NCI-H146 (cell line): ENCODE measurements at places on chromosomes 3 and 15.

DNA sequence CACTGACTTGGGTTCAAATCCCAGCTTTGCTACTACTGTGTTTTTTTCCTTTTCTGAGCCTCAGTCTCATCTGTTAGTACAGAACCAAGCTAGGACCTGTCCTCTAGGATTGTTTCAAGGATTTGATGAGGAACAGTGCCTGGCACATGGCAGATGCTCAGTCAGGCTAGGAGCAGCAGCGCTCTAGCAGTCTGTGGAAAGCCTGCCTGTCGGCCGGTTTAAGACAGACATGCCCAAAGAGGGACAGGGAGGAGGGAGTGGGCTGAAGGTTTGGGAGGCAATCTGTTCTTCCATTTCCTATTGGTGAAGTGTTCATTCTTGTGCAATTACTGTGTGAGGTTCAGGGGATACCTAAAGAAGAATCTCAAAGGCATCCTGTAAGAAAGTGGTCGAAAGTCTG, 35.1 kb upstream of the RGMA start:
- DNase-seq, result no peak

DNA sequence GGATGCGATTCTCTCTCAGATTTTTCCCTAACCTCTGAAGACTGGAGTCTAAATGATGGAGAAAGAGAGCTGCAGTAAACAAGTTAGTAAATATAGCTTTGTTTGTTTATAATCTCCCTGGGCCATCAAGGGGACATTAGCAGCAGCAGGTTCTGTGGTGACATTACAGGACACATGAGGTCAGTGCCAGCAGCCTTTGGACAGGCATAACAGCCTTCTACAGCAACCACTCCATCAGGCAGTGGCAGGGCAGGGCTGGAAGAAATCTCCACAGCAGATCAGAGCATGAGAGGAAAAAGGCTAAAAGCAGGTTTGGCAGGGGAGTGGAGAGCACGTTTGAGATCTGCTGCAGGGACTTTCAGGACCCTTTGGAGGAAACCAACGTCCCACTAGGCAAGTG, 127.6 kb upstream of the ACP3 start:
- no peak for DNase-seq

DNA sequence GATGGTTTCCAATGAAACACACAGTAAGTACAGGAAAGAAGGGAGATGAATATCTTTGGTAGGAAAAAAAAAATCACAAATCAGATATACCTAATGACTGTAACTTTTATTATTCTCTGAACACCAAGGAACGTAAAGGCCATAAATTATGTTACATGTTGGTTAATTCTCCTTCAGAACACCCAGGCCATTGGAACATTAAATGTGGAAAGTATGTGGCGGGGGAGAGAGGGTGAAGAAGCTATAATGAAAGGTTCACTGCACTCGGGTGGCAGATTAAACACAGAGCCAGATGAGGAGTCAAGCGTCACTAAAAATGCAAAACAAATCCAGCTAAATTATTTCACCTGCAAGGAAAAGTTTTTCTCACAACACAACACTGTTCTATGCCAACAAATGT, 193.8 kb downstream of the FHIT start:
- no peak for DNase-seq

DNA sequence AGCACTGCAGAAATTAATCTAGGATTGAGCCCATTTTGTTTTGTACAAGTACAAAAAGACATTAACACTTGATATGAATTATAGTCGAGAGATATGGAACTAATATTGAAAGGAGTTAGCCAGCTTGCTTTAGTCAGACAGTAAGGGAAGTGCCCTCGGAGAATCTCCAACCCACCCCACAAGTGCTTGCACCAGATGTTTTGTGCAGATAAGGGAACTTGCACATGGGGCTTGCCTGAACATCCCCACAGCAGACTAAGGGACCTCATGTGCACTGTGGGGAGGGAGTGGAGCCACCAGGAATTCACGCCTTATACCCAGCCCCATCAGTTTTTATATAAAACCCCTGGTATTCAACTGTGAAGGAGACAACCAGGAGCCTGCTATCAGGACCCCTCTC, 122.3 kb downstream of the EFHB start:
- no peak for DNase-seq

- DNase-seq, result peak; percentile 67
Measured at GRCh38 chr3:186826410-186826975, 16.0 kb upstream of the ADIPOQ start.

- DNase-seq, result no peak
Measured at GRCh38 chr3:62249484-62249776, 123.9 kb downstream of the FEZF2 start.

GRCh38 chr3:111315930-111316587, 225.9 kb upstream of the CD96 start:
- DNase-seq, result peak; percentile 76

GRCh38 chr15:62453981-62454380, 288.9 kb upstream of the C2CD4B start:
- no peak for DNase-seq

- no peak for DNase-seq
Measured at GRCh38 chr15:68809517-68809916, 11.2 kb downstream of the ANP32A start.

DNA sequence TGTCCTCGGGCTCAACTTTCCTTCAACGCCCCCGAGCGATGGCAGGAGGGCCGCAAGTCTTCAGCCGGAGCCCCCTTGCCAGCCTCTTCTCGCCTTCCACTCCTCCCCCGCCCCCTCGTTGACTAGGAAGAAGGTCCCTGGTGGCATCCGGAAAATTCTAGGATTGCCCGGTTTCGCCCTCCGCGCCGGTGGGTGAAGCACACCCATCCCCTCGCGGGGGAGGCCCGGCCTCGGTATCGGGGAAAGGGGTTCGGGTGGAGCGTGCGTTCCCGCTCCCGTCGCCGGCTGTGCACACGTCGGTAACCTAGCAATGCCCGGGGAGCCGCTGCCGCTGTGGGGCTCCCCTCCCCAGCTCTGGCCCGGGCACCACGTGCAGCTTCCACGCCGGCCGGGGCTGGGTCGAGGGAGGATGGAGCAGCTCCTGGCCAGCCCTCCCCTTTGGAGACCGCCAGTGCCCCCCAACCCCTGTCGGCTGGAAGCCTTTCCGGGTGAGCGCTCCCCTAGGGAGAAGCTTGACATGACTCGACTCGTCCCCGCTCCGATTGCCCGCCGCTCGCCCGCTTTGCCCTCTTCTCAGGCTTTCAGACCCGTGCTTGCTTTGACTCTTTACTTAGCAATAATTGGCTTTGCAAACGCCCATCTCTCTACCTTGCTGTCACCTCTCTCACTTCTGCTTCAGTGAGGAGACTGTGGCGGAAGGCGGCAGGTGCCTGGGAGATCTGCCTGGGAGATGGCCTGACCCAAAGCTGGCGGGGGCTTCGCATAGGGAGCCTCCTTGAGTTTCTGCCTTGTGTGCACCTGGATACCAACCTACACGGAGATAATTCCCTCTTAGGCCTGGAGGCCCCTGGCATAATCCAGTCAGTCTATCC, 1.3 kb downstream of the CACNA1D start:
- peak; percentile 46 for DNase-seq

GRCh38 chr15:59298225-59298853, 74.3 kb downstream of the MYO1E start:
- no peak for DNase-seq

DNA sequence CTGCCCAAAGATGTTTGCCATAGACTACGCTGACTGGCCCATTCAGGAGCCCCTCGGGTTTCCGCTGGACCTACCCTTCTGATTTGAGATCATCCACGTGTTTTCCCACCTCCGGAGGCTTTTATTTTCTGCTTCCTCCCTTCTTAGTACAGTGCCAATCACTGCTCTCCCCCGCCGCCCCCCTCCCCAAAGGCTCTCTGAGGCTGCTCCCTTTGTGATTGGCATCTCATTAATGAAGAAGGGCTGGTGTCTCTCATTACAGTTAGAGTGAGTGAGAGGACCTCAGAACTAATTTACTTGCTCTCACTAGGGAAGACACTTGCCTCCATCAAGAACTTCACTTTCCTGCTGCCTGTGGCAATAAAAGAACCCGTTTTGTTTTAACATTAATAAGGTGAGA, 284.7 kb upstream of the ICE2 start:
- no peak for DNase-seq

DNA sequence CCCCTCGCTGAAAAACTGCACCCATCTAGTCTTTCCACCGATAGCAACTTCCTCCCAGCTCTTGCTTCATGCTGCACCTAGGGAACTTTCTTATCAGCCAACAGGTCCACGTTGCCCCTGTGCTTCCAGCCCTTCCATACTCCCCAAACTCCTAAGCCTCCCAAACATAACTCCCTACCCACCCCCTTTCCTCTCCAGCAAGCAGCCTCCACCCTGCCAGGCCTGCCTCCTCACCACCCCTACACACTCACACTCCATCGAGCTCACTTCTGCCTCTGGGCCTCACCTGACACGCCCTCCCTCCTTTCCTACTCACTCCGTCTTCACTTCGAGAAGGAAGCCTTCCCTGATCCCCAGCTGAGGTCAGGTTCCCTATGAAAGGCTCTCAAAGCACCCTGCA, 8.1 kb downstream of the INSYN1 start:
- DNase-seq, result no peak

- DNase-seq, result no peak
Measured at GRCh38 chr3:57019057-57019456, 41.4 kb upstream of the SPATA12 start.

- DNase-seq, result no peak
Measured at GRCh38 chr15:98070137-98070536, 109.6 kb downstream of the ARRDC4 start.

DNA sequence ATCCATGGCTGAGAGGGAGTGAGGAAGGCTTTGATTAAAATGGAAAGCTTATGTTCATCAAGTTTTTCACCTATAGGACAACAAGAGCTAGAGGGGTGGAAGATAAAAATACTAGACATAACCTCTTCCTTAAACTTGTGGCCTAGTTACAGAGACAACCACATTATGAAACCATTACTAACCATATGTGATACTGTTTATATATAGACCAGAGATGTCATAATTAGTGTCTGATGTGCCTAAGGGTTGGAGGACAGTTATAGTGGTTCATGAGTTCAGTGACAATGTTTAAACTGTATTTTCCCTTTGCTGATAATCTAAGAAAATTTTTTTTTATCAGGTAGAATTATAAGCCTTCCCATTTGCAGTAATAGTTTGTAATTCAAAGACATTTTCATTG, 23.7 kb downstream of the PHLDB2 start:
- no peak for DNase-seq

GRCh38 chr3:71955240-71956068, 170.5 kb upstream of the PROK2 start:
- peak; percentile 64 for DNase-seq

- no peak for DNase-seq
Measured at GRCh38 chr3:128427175-128427857, 39.4 kb downstream of the DNAJB8 start.

DNA sequence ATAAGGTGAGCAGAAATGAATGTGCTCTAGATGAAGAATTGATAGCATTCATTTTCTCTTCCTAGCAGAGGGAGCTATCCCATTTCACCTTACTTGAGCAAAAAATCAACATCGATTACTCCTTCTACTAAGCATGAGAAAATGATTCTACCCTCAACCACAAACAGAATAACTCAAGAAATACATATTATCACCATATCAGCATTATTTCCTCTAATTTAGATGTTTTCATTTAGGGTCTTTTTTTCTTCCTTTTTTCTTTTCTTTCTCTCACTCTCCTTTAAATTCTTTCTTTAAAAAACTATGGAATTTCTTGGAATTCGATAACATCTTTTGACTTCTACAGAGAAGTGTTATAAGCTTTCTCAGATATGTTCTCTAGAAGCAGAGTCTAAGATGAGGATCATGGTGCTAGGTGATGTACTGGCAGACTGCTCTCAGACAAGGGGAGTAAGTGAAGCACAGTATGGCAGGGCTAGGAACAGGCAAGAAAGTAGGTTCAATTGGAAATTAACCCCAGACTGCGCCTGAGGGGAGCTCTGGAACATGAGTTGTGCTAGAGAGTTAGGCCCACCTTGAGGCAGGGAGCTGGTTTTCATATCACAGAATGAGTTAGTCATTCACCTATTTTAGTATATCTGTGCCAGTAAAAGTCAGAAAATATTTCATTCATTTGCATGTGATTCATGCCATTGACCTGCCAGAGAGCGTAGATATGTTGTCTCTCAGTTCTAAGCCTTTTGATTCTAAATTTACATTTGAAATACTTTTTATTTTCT, 279.2 kb upstream of the KCNH8 start:
- no peak for DNase-seq

DNA sequence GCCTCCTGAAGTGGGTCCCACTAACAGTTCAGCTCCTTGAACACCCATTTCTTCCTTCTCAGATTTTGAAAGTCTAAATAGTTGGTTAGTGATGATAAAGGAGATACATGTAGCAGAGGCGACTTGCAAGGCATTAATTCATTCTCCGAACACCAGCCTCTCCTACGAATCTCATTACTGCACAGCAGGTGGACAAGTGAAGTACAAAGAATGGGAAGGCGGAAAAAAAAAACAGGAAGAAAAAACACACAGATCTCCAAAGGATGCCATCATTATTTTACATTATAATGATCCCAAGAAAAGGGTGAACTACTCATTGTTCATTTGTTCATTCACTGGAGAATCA, 276.5 kb downstream of the MAGI1 start:
- DNase-seq, result no peak

- DNase-seq, result no peak
Measured at GRCh38 chr3:135392151-135392550, 573.4 kb upstream of the PPP2R3A start.

DNA sequence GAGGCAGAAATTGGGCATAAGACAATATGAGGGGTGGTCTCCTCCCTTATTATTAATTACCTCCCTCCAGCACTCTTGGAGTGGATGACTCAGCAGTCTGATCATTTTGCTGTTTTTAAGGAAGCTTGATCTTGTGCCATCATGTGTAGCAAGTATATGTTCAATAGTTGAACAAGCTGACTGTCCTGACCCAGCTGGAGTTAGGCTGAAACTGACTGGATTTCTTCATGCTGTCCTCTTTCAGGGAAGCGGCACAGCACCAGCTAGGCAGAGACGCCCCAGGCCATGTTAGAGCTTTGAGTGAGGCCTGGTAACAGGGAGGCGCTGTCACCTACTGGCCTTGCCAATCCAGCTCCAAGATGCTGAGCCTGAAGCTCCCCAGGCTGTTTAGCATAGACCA, 54.4 kb upstream of the KIF23 start:
- DNase-seq, result no peak

DNA sequence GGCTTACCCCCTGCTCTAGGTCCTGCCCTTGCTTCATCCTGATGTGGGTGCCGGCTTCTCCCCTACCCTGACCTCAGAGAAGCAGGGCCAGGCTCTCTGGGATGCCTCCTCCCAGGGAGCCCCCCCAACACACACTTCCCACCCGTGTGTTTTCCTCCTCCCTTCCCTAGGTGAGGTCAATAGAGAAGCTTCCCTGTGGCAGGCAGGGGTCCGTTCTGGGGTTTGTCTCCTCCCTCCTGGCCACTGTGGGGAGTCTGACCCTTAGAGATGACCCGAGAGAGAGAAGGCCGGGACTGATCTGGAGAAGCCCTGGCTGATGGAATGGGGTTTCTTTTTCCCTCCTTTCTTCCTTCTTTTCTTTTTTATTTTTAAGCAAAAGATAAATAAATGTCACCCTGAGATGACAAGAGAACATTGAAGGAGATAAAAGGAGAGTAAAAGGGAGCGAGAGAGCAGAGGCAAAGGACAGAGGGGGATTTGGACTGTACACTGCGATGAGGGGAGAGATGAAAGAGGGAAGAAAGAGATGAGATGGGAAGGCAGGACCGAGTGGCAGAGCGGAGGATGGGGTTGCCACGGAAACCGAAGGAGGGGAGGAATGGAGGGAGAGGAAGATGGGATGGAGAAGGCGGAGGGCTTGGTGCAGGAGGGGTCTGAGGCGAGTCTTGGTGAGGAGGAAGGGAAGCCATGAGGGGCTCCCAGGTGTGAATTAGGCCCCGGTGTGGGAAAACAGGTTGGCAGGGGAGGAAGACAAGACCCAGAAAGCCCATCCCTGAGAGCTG, 48.4 kb downstream of the IDH2 start:
- no peak for DNase-seq
